ENCODE measurements at places on chromosomes 3 and 15. TPM values are rescaled to one million over a fixed set of nuclear protein-coding genes. Genes with fewer than 3 reads are reported as not detected.
A peak's percentile ranks its signal among the peaks of the same experiment; 100 is the strongest.

The FSTL1 gene
- 89.1 TPM for total RNA-seq

The C3orf85 gene
- total RNA-seq = not detected

The LACTB gene
- 4.4 TPM for total RNA-seq

The OCA2 gene
- not detected for total RNA-seq

DNA sequence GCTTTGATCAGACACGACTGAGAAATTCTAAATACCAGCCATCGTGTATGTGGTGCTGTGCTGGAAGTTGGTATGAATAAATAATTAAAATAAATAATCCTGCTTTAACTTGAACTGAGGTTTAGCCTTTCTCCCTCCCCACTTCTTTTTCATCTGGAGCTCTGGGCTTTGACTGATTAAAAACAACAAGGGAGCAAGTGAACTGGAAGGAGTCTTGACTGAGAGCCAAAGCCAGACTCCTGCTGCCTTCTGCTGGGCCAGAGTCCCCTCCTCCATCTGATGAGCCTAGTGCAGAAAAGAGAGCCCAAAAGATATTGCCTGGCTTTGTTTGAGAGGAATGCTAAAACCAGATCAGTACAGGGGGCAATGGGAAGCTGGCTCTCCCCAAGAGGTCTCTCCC is 96.0 kb downstream of the CCNL1 start:
- peak; percentile 73 for DNase-seq

DNA sequence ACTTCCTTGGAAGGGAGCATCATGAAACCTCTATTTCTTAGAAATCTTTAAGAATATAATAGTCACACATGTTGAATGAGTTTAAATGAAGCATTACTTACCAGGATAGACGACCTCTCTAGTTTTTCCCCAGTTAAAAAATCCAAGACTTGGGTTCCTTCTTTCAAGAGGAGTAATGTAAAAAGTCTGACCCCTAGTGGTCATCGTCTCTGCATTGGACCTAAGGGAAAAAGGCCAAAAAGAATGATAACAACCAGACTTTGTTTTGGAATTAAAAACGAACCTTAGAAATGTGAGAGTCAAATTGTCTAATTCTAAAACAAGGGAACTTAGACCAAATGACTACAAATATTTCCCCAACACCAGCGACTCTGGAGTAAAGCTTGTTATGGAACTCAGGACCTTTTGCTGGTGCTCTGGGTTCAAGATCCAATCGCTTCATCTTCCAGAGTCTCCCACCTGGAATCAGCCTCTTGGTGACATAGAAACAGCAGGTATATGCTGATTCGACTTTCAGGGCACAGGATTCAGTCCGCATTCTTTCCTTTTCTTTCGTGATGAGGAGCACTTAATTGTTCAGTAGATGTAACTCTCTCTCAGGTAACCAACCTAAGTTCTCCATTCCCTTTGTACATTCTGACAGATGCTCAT is 214.8 kb upstream of the TPRG1 start:
- peak; percentile 79 for DNase-seq

- no peak for DNase-seq
Observed at GRCh38 chr15:58934114-58934447, 602 bp upstream of the SLTM start.

Data from A673 (cell line).